ENCODE measurements at places on chromosomes 12 and 14.

DNA sequence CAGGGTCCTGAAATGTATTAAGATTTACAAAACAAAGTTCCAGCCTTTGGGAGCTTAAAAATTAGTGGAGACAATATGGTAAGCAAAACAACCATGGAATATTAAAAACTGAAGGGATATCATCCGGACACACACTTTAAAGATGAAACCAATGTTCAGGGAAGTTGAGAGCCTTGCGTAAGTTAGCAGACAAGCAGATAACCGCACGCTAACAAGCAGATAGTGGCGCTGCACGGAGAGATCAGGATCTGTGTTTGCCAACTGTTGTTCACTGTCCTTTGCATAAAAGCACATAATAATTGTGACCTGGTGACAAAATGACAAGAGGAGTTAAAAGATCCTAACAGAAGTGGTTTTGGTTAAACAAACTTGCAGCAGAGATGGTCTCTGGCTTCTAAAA, 14.3 kb upstream of the TMEM229B start:
- no peak for DNase-seq
- no peak overlapping the region for H3K4me3 ChIP-seq
- H3K27ac ChIP-seq: peak overlapping the region; percentile 63
- peaks cover 17% of the 10 kb centered on the region for H3K36me3 ChIP-seq
- H3K27me3 ChIP-seq: no peaks in the 10 kb centered on the region

DNA sequence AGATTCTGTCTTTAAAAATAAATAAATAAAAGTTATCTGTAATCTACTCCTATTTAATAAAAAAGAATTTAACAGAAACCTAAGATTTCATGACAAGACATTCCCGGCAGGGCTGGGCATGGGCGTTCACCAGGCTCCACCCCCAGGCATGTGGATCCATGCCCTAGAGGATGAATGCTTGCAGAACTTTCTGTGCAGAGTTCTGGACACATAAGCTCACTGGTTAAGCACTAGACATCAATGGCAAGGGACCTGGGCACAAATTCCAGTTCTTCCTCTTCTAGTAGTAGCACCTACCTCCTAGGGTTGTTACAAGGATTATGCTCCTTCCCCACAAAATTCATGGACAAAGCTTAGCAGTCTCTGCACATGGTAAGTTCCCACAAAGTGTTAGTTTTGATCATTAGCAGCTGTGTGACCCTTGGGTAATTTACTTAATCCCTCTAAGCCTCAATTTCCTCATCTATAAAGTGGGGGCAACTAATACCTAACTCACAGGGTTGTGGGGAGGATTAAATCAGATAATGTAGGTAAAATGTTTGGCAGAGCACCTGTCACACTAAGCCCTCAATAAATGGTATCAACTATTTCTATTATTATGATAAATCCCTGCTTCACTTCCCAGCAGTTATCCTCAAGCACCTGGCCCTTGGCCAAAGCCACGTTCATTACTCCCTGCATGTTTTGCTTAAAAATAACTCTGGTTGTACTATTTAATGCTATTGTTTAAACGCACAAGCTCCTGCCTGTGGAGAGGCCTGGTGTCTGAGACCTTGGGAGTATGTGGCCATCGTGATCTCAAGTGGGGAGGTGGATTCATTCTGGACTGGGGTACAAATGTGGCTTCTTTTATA, 9.8 kb downstream of the GALNT6 start:
- peaks cover 2% of the 10 kb centered on the region for H3K27me3 ChIP-seq
- H3K36me3 ChIP-seq: peaks cover 29% of the 10 kb centered on the region
- H3K27ac ChIP-seq: no peak overlapping the region
- no peak overlapping the region for H3K4me3 ChIP-seq
- DNase-seq: no peak

DNA sequence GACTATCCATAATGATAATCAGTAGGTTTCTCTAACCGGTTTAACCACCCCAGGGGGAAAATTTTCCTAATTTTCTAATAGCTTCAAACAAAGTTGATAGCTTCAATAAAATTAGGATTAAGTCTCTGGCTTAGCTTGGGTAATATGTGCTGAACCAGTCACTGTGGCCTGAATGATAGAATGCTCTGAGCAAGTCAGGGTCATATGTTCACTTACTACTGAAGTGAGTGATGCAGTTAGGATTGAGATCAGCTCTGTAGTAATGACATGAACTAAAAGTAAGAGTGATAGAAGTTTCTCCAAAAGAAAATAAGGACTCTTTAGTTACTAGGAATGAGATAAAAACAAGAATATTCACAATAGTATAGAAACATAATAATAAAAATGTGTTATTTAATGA, 32.6 kb downstream of the ETNK1 start:
- H3K4me3 ChIP-seq: no peak overlapping the region
- no peak for DNase-seq
- H3K4me1 ChIP-seq: peaks cover 12% of the 10 kb centered on the region

- DNase-seq: no peak
- H3K4me1 ChIP-seq: no peaks in the 10 kb centered on the region
- H3K36me3 ChIP-seq: peaks cover 27% of the 10 kb centered on the region
- no peaks in the 10 kb centered on the region for H3K27me3 ChIP-seq
- H3K27ac ChIP-seq: no peak overlapping the region
- H3K4me3 ChIP-seq: no peak overlapping the region
Observed at GRCh38 chr12:130795906-130796305, 43.1 kb downstream of the STX2 start.

GRCh38 chr12:119869720-119870119, 7.4 kb downstream of the CIT start:
- no peaks in the 10 kb centered on the region for H3K27me3 ChIP-seq
- no peak overlapping the region for H3K4me3 ChIP-seq
- H3K27ac ChIP-seq: no peak overlapping the region
- no peaks in the 10 kb centered on the region for H3K4me1 ChIP-seq
- no peaks in the 10 kb centered on the region for H3K36me3 ChIP-seq

DNA sequence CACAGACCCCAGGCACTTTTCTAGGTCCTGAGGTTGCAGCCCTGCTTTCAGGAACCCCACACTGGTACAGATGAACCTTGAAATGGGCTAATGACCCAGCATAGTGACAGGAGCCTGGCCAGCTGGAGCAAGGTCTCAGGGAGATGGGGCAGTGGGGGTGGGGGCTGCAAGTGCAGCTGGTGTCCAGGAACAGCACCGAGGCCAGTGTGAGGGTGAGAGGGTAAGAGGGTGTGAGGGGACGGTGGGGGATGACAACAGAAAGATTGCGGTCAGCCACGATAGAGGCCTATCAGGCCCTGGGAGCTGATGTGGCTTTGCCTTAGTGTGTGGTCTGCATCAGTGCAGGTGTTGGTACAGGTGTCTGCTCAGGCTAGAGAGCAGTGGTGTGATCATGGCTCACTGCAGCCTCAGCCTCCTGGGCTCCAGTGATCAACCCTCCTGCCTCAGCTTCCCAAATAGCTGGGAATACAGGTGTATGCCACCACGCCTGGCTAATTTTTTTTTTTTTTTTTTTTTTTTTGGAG, 59.7 kb downstream of the EP400 start:
- H3K4me3 ChIP-seq: no peak overlapping the region
- H3K4me1 ChIP-seq: peaks cover 3% of the 10 kb centered on the region
- no peak overlapping the region for H3K27ac ChIP-seq
- DNase-seq: no peak
- peaks cover 28% of the 10 kb centered on the region for H3K36me3 ChIP-seq

Data from memory B cell (primary cell).